Esophagus squamous epithelium (tissue), 5 donors: ENCODE measurements at places on chromosomes 2 and 18. TPM values are rescaled to one million over a fixed set of nuclear protein-coding genes. Genes with fewer than 3 reads are reported as not detected.

KLHL29 gene
- 4.7 TPM for total RNA-seq

APOB gene
- total RNA-seq = 0.04 TPM

CNDP1 gene
- total RNA-seq = not detected

UGT1A10 gene
- 12.4 TPM for total RNA-seq

PLCL1 gene
- 4.2 TPM for total RNA-seq

REG1B gene
- total RNA-seq = not detected

- no peak overlapping the region for H3K4me3 ChIP-seq
- no peaks in the 10 kb centered on the region for H3K36me3 ChIP-seq
- no peak overlapping the region for H3K27ac ChIP-seq
- H3K27me3 ChIP-seq = no peaks in the 10 kb centered on the region
- no peaks in the 10 kb centered on the region for H3K4me1 ChIP-seq
- no peak for DNase-seq
Observed at GRCh38 chr2:46564811-46565241, 85.5 kb downstream of the TMEM247 start.

- no peaks in the 10 kb centered on the region for H3K36me3 ChIP-seq
- no peak for DNase-seq
- no peak overlapping the region for H3K27ac ChIP-seq
- H3K4me3 ChIP-seq = no peak overlapping the region
- H3K27me3 ChIP-seq = no peaks in the 10 kb centered on the region
Observed at GRCh38 chr2:138720035-138720838, 60.0 kb downstream of the NXPH2 start.

DNA sequence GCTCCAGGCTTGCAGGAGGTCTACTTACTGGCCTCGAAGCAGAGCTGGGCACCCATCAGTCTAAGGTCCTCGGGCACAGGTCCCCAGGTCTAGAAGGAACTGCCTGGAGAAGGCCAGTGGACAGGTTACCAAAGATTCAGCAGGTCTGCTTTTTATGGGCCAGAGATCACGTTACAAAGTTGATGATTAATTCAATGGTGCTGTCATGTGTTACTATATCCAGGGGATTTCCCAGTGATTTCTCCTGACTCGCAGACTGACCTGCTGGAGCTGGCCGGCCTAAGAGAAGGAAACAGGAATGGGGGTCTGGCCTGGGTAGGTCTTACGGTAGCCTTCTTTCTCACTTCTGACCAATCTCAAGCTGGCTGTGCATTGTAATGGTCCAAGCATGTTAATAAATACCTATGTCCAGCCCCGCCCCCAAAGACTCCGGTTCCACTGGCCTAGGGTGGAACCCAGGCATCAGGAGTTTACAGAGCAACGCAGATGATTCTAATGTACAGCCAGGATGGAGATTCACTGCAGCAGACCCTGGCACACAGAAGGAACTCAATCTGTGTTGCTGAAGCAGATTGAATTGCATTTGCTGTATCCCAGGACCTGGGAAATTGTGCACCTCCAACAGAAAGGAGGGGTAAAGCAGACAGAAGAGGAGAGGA lies at the start of gene NEURL3:
Gene NEURL3 (minus strand): TSS at position 127 of the 659 bp plus-strand sequence. CDS start 71 bp downstream, at position 56.
- no peaks in the 10 kb centered on the region for H3K27me3 ChIP-seq
- peaks cover 53% of the 10 kb centered on the region for H3K4me1 ChIP-seq
- H3K36me3 ChIP-seq = no peaks in the 10 kb centered on the region

DNA sequence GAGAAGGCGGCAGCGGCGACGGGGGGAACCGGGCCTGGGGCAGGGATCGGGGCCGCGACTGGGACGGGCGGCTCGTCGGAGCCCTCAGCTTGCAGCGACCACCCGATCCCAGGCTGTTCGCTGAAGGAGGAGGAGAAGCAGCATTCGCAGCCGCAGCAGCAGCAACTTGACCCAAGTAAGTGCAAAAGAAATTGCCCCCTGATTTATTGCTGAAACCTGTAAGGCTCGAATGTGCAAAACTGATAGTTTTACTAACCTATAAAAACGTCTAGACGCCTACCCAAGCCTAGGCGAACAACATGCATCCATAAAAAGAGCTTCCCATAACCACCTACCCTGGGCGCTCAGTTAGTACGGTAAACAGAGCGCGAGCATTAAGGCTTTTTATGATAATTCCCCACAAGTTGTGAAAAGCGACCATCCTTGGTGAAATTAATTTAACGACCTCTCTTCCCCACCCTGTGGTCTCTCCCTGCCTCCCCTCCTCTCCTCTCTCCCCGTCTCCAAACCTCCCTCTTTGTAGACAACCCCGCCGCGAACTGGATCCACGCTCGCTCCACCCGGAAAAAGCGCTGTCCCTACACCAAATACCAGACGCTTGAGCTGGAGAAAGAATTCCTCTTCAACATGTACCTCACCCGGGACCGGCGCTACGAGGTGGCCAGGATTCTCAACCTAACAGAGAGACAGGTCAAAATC lies 1.0 kb downstream of the HOXD9 start:
- peak overlapping the region; percentile 36 for H3K27ac ChIP-seq
- H3K4me1 ChIP-seq = peaks cover 48% of the 10 kb centered on the region
- DNase-seq = no peak

DNA sequence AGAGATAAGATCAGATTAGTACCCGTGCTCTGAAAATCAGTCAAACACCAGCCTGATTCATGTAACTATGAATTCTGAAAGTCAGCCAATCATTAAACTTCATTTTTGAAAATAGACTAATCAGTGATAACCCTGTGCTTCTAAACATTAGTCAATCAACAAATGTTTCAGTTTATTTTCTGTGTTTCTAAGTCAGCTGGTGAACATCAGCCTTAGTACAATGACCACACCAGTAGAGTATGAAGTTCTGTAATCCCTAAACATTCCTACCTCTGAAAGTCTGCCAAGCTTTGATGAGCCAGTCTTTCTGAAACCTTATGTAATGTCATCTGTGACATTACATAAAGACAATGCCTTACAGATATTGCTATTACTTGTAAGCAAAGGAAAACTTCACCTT lies 807.4 kb upstream of the CRIM1 start:
- H3K27me3 ChIP-seq = no peaks in the 10 kb centered on the region
- H3K4me3 ChIP-seq = no peak overlapping the region
- no peaks in the 10 kb centered on the region for H3K36me3 ChIP-seq
- no peak overlapping the region for H3K27ac ChIP-seq
